Stimulated activated CD8-positive, alpha-beta memory T cell treated with anti-CD3 and anti-CD28 coated beads, Interleukin-4, amount 100 ng/mL, for 24 hours (primary cell): ENCODE measurements at places on chromosomes 5 and 9.

DNA sequence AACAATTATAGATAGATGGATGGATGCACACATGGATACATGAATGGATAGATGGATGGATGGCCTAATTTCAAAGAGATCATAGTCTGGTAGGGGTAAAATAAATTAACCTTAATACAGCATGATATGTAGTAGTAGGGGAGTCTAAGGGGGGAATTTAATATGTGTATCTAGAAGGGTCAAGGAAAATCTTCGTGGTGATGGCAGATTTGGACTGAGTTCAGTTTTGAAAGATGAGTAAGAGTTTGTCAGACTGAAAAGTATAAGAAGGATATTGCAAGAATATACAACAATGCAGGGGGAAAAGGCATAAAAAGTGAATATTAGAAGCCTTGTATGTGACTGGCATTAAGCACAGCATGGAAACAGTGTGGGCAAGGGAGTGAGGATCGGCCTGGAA lies 98.7 kb downstream of the ZNF462 start:
- no peak for DNase-seq

GRCh38 chr5:168443533-168443932 lies 42.7 kb upstream of the RARS1 start:
- no peak for DNase-seq

DNA sequence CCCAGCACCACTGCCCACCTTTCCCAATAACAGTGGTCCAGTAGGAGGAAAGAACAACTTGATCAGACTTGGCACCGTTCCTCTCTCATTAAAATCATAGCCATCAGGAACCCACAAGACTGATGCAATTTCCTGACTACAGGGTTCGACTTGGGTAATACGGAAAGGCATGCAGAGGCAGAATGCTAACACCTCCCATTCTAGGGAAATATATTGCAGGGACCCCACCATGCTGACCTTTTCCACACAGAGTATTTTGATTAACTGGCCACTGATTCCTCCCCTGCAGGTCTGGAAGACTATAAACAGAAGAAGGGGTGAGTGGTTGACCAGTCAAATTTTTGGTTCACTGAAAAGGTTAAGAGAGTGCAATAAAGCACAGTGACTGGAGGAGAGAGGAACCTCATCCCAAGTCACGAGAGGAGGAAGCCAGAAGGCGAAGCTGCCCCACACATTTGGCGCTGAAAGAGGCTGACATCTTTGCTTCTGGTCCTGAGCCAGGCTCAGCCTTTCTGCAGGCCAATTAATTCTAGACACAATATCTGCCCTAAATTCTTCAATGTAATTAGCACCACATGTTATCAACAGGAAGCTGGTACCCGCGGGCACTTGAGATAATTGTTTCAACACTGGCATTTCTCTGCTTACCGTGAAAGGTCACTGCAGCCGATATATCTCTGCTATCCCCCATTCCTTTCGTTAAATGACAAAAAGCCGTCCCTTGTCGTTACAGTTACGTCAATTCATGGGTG lies 64.7 kb upstream of the SPOCK1 start:
- no peak for DNase-seq

GRCh38 chr5:163997965-163998364 lies 492.5 kb downstream of the MAT2B start:
- no peak for DNase-seq

DNA sequence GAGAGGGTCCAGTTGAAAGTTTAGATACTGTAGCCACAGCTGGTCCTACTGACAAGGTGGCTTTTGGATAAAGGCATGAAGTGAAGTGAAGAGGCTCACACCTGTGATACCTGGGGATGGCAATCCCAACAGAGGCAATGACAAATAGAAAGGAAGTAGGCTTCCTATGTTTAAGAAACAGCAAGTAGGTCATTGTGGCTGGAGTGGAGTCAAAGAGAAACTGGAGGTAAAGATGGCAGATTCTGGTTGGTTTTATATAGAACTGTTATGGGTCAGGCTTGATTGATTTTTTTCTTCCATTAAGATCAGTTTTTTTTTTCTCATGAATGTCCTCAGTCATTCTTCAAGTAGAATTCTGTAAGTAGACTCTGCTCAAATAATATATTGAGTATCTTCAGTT lies 79.5 kb downstream of the ANXA1 start:
- no peak for DNase-seq

DNA sequence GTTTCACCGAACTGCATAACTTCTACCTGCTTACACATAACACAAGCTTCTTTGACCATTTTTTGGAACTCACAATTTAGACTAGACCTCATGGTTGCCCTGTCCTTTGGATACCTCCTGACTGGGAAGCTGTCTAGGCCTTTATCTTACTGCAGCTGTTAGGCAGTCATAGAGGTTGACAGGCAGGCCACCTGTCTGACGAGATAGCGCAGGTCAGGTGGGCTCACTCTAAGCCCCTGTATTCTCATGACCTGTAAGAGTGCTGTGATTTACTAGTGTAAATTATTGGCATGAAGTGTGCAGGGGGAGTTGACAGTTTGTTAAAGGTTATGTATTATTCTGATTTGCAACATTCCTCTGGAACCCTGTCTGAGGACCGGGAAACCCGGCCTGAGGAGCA lies 29.0 kb downstream of the SLC22A4 start:
- no peak for DNase-seq

DNA sequence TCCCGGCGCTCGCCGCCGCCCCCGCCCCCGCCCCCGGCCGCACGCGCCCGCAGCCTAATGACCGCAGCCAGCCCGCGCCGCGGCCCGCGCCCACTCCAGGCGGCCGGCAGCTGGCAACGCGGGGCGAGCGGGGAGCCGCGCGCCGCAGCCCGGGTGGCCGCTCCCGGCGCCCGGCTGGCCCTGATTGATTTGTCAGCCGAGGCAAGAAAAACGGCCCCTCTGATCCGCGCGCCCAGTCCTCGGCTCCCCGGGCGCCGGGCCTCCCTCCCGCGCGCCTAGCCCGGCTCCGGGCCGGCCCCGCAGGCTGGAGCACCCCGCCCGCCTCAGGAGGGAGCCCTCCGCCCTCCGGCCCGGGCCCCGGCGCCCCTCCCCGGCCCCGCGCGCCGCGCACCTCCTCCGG lies 11.9 kb upstream of the LHX2 start:
- DNase-seq: no peak

DNA sequence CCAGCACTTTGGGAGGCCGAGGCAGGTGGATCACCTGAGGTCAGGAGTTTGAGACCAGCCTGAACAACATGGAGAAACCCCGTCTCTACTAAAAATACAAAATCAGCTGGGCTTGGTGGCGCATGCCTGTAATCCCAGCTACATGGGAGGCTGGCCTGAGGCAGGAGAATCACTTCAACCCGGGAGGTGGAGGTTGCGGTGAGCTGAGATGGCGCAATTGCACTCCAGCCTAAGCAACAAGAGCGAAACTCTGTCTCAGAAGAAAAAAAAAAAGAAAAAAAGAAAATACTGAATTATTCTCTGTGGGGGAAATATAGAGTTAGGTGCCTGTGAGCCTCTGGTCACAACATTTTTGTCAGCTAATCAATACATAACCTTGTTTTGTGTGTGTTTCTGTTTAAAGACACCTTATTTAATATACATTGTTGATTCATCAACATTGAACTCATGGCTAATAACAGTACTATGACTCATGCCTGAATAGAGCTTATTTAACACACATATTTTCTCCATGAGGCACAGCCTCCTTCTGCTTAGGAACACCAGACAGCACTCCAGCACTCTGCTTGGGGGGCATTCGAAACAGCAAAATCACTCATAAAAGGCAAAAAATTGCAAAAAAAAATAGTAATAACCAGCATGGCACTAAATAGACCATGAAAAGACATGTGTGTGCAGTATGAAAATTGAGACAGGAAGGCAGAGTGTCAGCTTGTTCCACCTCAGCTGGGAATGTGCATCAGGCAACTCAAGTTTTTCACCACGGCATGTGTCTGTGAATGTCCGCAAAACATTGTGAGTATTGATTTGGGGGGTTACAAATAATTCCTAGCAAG lies at the start of gene IL31RA:
TSS of gene IL31RA (plus strand) at position 519 of the 836 bp plus-strand sequence. CDS start at position 733, 214 bp downstream.
- DNase-seq: no peak

DNA sequence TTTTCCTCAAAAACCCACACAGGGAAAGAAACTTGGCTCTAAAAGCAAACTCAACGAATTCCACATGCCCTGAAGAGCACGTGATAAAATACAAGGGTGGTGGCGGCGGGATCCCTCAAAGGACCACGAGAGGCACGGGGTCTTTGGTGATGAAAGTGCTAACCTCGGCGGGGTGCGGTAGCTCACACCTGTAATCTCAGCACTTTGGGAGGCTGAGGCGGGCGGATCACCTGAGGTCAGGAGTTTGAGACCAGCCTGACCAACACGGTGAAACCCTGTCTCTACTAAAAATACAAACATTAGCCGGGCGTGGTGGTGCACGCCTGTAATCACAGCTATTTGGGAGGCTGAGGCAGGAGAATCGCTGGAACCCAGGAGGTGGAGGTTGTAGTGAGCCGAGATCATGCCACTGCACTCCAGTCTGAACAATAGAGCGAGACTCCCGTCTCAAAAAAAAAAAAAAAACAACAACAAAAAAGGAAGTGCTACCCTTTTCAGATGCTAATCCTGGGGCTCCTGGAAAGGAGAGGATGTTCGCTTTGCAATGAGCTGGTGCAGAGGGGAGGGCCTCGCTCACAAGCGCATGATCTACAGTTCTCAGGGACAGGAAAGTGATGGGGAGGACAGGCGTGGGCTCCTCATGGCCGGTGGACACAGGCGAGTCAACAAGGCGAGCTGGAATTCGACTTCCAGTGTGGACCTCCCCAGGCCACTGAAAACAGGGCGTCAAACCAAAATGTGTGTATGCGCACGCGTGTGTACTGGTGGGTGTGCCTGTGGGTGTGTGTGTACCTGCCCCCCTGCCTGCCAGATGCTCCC lies 54.1 kb downstream of the USP20 start:
- no peak for DNase-seq

- no peak for DNase-seq
Measured at GRCh38 chr9:99966716-99967115, 60.3 kb downstream of the STX17 start.

DNA sequence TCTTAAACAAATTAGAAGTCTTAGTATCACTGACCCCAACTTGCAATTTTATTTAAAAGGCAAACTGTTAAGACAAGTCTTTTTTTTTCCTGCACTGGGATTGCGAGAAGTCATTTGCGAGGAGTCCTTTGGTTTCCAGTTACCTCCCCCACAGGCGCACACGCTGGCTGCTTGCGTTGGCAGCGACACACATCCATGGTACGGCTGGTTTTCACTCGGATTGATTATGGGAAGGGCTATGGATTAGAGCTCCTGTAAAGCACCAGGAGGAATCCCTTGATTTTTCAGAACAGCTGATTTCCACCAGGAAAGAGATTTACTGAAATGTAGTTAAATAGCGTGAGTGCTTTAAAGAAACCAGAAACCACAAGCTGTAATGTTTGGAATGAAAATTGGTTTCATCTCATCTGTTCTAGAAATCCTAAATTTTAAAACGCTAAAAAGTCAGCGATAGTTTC lies 737 bp downstream of the SLC1A3 start:
- DNase-seq: no peak

DNA sequence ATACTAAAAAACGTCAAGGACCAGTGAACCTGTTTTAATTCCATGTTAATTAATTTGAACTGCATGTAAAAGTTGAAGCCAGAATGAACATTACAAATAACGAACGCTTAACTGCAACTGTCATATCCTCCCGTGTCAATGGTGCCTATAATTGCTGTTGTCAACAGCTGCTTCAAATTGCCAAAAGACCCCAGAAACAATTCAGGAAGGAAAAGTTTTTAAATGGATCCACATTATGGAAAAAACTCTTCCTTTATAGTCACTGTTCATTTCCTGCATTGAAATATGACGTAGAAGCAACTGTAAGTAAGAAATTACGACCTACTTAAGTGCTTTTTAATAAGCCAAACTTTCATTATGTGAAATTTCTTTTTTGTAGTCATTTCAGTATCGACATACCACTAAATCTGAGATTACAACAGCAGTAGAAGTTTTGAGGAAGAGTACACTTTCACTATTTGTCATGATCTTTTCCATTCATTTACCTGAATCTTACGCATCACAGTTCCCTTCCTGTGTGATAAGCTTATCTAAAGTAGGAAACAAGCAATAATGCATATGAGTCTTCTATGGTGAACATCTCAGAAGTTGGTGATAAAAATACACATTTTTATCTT lies 37.8 kb downstream of the MEF2C start:
- no peak for DNase-seq
